ENCODE measurements at places on chromosomes 7 and 10.

- no peak for DNase-seq
These were observed 105.7 kb downstream of the HBP1 start for GRCh38 chr7:107274506-107274905.

DNA sequence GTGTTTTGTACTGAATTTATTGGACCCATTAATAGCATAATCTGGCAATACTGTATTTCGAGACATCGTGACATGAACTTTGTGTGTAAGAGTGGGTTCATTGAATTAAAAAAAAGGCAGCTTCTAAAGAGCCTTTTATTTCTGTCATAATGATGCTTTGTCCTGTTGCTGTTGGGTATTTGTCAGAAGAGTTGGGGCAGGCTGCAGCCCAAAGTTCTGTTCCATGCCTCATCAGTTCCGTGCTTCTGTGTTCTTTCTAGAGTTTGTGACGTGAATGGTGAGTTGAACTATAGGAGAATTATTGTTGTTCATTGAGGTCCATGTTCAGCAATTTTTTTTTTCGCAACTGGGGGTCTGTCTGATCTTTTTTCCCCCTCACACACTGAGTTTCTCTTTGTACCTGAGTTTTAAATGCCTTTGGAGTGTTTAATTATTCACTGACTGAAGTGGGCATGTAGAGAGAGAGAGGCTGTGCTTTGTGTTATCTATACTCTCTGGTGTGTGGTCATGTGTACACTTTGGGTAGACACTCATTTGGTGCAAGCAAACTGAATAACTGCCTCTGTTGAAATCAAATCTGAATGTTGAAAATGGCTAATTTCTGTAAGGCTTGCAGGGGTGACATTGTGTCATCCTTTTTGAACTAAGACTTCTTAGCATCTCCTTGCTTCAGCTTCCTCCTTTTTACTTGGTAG lies 69.8 kb downstream of the ADD3 start:
- peak; percentile 8 for DNase-seq

GRCh38 chr7:85695533-85695932 lies 508.7 kb upstream of the SEMA3D start:
- DNase-seq, result no peak

GRCh38 chr10:76435157-76435556 lies 1003.7 kb downstream of the LRMDA start:
- no peak for DNase-seq

DNA sequence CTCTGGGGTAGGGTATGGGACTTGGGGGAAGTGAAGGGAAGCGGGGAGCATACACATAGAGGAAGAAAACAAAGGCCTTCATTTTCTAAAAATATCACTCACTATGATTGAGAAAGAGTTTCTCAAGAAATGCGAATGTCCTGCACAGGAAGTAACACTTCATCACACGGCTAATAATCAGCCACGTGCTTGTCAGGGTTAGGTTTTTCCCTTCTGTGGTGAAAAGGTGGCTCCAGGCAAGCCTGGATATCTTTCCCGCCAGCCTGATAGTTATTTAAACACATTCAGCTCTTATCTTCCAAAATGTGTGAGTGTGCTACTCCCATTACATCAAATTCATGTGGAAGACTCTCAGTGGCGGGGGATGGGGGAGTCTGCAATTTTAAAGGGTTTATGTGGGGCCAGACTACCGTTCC lies 166.4 kb upstream of the ADO start:
- DNase-seq, result no peak

Data from central memory CD4-positive, alpha-beta T cell (primary cell).